ENCODE measurements at places on chromosomes 3 and 15.

DNA sequence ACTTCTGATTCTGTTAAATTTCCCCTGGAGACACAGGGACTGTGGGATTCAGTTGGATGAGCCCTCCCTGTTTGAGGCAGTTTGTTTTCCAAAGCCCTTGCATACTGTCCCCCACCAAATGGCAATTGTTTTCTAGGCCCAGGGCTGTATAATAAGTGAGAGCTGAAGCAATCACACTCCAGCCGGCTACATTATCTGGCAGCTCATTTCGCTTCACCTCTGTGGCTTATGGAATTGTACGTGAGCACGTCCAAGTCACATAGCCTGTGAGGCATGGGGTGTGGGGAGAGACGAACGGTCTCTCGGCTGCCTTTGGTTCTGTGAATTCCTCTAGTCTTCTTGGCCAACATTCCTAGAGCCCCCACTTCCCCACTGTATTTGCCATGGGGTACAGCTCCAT, 10.7 kb downstream of the RBP2 start:
- DNase-seq = no peak

DNA sequence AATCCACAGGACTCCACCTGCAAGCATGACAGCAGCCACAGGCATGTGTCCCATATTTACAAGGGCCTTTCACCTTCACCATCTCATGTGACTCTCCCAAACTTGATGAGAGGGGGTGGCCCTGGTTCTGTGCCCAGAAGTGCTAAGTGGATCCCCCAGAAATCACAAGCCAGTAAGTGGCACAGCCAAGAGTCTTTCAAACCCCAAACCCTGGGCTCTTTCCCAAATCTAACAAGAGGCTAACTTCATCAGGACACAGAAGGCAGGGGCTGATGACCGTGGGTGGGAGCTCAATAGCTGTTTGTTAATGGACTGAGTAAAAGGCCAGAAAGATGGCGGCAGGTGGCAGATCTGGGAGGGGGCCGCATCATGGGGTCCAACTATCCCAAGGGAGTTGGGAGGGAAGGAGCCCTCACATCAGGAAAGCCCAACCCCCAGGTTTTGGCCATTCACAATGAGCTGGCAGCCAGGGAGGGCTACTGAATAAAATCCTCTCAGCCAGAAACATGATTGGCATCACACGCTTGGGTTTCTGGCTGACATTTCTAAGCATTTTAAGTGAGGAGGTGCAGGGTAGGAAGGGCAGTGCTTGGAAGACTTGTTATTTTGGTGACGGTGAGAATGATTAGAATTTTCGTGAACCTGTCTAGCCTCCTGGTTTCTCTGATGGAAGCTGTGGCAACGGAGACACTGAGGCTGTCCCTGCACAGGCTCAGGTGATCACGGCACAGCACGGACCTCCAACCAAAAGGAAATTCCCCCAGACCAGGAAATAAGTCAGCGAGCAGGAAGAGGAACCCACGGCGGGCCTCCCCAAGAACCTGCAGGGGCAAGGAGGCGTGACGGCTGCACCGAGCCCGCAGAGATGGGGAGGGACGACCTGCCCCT, 109.3 kb downstream of the OXNAD1 start:
- DNase-seq = no peak

DNA sequence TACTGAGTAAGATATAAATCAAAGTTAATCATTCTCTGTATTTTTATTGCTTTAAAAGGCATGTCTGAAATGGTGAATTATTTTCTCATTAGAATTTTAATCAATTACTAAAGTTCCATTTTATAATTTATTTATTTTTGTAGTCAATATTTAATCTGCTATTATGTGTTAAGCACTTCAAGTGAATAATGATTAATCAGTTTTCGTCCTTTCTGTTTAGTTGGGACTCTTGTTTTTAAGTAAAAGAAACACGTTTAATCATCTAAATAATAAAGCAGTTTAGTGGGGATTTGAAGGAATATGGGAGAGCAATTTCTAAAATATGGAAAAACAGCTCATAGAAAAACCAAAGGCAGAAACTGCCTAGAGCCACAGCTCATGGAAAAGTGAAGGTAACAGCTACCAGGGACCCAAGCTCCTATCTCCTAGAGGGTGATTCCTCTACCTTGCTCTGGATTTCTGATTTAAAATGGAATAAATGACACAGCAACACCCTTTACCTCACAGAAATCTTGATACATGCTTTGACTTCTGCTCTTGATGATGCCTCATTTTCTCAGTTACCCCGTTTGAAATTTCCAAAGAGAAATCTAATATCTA, 28.0 kb upstream of the SUCNR1 start:
- DNase-seq = no peak

DNA sequence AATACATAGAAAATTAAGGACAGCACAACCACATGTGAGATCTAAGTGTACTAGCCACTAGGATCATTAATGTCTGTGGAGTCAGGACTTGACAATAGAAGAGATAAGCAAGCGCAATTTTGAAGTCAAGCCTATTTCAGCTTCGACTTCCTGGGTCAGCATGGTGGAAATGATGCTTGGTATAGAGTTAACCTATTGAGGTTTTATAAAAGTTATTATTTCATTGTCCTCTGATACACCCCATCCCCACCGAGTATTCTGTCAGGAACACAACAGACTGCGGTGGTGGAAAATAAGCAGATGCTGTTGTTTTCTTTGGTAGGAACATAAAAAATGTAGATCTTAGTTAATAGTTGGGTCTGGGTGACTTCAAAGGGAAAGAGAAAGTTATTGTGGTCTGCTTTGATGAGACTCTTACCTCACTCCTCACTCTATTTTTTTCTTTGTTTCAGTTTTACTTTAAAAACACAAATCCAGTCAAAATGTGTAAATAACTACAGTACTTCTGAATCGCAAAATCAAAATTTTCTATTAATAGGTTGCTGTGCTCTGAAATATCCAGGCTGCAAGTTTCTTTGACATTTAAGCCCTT, 82.1 kb downstream of the IL5RA start:
- no peak for DNase-seq

DNA sequence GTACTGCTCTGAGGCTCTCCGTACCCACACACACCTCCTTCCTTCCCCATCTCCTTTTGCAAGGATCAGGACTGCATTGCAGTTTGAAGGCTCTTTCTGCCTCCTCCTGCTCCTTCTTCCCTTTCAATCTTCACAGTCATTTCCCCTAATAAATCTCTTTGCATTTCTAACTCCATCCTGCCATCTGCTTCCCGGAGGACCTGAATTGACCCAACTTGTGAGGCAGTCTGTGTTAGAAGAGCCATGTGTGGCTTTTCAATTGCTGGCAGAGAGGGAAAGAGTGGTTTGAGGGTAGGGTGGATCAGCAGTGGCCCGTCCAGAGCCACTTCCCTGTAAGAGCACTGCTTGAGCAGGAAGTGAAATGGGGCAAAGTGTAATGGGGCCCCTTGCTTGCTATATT, 35.8 kb downstream of the ANAPC13 start:
- DNase-seq = no peak

DNA sequence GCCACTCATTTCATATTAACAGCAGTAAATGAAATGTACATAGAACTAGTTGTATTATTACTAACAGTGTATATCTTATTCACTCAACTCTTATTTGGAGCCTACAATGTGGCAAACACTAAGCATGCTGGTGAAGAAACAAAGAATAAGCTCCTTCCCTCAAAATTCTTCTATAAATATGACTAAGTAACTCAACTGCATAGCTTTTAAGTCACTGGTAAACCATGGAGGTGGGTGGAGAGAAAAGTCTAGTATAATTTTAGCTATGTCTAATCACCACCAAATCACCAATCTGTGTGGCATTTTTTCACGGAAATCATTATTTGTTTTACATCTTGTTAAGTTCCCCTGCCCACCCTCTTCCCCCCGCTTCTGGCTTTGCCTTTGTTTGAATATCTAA, 17.5 kb downstream of the COPS2 start:
- no peak for DNase-seq

- peak; percentile 2 for DNase-seq
Observed at GRCh38 chr3:157865352-157866000, 240.7 kb downstream of the SHOX2 start.
